ENCODE measurements at places on chromosomes 1 and 21.

DNA sequence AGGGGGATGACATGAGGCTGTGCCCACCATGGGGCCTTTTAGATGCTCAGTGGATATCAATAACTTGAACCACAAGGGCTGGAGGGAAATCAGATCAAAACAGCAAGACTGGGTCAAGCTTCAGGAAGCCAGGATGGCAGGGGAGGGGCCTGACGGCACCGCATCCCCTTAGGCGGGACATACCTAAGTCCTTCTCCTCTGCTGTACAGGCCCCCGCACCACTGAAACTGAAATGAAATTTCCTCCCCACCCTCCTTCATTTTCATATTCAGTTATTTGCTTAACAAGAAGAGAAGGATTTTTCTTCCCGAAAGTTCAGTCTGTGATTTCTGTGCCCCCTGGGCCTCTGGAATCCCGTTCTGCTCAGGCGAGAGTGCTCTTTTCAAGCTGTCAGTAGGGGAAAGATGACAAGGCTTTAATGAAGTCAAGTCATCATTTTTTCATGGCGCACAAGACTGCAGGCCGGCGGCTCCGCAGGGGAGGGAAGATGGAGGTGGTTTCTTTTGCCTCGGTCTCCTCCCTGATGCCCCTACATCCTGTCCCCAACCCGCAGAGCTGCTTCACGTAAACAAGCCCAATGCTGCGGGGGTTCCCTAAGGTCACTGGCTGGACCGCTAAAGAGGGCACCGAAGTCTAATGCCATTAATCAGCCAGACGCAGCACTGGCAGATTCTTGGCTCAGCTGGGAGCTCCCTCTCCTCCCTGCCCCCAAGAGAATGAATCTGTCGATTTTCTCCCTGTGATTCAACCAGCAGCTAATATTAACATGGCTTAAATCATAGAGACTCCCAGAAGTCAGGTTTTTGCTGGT, 264.8 kb downstream of the C1orf94 start:
- DNase-seq = no peak

DNA sequence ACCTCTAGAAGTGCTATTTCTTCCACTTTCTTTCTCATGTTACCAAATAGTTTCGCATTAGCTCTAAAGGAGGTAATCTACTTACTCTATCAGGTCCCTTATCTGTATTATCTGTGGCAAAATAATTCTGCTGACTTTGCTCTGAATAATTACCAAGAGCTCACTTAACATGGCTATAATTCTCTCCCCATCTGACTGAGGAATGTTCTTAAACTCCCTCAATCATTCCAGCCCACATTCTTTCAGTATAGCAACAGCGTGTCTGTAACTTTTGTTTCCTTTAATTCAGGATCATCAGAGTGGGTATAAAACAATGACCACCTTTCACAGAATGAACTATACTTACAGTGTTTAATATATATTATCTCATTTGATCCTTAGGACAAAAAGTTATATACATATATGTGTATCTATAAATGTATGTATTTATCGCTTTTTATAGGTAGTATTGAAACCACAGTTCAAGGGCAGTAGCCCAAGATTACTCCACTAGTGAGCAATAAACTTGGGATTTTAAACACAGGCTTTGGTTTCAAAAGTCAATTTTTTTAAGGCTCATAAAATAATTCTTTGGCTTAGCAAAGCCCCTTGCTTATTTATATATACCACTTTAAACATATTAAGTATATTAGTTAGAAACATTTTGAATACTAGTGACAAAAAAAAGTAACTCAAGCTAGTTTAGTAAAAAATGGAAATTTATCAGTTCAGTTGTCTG, 36.1 kb upstream of the ST6GALNAC3 start:
- no peak for DNase-seq

DNA sequence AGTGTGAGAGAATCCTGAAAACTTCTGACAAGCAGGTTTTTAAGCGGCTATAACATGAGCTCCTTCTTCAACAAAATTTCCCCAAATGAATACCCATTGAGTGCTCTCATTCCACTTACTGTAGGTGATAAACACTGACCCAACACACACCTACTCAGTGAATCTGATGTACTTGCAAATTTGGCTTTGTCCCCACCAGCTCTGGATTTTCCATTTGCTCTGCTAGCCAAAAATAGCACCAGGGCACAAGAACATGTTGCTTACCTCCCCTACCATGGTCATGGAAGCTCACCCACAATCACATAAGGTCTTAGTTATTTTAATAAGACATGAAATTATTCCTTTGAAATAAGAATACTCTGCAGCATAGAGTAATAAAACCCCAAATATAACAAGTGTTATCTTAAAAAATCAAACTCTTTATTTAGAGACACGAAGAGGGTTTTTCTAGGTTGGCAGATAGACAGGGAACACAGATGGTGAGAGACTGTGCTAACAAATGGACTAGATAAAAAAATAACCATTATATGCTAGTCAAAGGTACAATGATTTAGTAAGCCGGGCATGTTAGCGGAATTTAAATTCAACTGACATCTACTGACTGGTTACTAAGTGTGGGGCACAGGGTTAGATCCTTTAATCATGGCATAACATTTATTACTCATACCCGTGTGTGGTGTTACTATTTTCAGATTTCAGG, 291.9 kb downstream of the KCNH1 start:
- DNase-seq = no peak

DNA sequence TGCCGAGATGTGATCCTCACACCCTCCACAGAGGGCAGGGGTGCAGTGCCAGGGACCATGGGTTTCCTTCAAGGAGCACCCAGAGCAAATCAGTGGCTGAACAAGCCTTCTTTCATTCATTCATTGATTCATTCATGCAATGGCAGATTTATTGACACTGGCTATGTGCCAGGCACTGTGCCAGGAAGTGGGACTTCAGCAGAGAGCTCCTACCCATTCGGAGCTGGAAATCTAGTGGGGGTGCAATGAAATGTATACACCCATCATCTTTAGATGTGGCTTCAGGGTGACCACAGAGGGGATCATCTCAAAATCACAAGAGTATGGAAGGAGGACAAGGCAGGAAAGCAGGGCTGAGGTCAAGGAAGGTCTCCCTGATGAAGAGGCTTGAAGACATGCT, 18.9 kb downstream of the SLC6A9 start:
- peak; percentile 4 for DNase-seq

GRCh38 chr1:50416150-50416527, 7.1 kb downstream of the DMRTA2 start:
- no peak for DNase-seq

- DNase-seq = no peak
Measured at GRCh38 chr1:247430434-247430833, 14.5 kb downstream of the NLRP3 start.

DNA sequence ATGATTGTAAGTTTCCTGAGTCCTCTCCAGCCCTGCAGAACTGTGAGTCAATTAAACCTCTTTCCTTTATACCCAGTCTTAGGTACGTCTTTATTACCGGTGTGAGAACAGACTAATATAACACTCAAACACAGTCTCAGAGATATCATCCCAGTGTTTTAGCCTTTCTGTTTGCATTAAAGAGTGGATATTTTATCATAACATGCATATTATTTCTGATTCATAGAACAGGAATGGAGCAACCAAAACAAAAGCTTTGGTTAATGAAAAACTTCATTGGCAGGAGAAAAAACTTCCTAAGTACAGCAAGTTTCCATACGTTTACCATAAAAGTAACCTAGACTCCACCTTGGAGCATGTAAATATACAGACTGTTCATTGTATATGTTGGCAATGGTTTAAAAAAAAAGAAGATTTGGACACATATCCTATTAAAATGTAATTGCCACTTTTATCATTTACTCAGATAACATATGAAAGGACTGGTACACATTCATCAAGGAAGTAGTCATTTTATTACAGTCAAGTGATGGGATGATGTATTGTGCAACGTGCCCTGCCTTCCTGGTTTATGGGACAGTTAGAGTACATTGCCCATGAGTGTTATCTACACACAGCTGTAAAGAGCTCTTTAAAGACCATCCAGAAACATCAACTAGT, 144.8 kb downstream of the ETS2 start:
- DNase-seq = peak; percentile 10

- DNase-seq = no peak
Measured at GRCh38 chr1:246072456-246072955, 434.6 kb downstream of the SMYD3 start.

GRCh38 chr1:246213947-246214346, 293.1 kb downstream of the SMYD3 start:
- DNase-seq = no peak

Measured in NCI-H345 (cell line).